ENCODE measurements at places on chromosomes 3 and 15.

GRCh38 chr3:78844307-78844706 is 923.5 kb downstream of the ROBO1 start:
- DNase-seq, result no peak

DNA sequence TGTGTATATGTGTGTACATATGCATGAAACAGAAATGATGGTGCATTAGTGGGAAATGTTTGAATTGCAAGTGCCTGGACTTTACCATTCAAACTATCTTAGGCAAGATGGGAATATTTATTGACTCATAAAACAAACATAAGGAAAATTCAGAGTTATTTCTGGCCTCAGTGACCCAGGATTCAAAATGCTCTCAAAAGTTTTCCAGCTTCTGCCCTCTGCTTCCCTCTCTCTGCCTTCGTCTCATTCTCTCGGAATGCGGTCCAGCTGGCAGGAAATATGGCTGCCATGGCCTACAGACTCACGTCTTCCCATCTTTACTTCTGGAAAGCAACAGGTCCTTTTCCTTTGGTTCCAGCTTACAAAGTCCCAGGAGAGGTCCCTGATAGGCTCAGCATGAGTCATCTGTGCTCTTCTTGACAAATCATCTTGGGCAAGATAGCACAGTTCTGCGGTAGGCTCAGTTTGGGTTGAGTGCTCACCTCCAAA is 8.7 kb upstream of the ZNF774 start:
- no peak for DNase-seq

DNA sequence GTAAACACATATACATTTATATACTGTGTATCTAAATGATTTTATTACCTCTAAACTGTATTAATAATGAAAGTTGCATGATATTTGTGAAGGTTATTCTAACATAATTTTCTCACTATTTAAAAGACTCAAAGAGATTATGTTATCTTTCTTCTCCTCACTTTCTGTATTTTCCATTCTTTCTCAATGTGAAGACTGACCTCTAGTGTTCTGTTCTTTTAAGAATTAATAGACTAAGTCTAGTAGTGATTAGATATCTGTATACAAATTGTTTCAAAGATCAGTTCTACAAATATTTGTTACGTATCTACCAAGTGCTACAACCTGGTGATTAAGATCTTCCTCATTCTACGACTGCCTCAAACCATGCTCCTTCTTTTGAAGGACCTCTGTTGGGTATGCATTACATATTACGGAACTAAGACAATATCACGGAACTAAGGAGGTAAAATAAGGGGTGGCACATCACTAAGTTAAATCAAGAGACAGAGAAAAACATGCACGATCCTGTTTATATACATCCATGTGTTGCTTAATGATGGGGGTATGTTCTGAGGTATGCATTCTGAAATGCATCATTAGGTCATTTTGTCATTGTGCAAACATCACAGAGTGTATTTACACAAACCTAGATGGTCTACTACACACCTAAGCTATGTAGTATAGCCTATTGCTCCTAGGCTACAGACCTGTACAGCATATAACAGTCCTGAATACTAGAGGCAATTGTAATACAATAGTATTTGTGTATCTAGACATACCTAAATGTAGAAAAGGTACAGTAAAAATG is 161.5 kb upstream of the KBTBD8 start:
- no peak for DNase-seq

- no peak for DNase-seq
Observed at GRCh38 chr3:63442918-63443317, 164.8 kb downstream of the SYNPR start.

- DNase-seq, result no peak
Observed at GRCh38 chr3:182606905-182607504, 186.3 kb upstream of the ATP11B start.

GRCh38 chr3:30649572-30650318 is 43.3 kb downstream of the TGFBR2 start:
- DNase-seq, result no peak

GRCh38 chr3:27281671-27282150 is 87.5 kb downstream of the NEK10 start:
- no peak for DNase-seq

GRCh38 chr15:77370580-77370979 is 49.3 kb downstream of the PEAK1 start:
- DNase-seq, result no peak

DNA sequence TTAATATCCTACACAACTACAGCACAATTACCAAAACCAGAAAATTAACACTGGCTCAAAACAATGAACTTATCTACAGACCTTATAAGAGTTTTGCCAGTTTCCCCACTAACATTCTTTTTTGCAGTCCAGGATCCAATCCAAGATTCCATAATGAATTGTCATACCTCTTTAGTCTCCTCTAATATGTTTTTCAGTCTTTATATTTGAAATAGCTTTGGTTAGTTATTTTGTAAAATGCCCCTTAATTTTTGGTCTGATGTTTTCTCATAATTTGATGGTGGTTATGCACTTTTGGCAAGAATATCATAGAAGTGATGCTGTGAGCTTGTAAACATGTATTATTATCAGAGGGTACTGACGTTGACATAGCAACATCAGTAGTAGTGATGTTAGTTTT is 124.3 kb downstream of the ISL2 start:
- DNase-seq, result no peak

- DNase-seq, result no peak
Observed at GRCh38 chr3:133492159-133492741, 81.2 kb upstream of the CDV3 start.

DNA sequence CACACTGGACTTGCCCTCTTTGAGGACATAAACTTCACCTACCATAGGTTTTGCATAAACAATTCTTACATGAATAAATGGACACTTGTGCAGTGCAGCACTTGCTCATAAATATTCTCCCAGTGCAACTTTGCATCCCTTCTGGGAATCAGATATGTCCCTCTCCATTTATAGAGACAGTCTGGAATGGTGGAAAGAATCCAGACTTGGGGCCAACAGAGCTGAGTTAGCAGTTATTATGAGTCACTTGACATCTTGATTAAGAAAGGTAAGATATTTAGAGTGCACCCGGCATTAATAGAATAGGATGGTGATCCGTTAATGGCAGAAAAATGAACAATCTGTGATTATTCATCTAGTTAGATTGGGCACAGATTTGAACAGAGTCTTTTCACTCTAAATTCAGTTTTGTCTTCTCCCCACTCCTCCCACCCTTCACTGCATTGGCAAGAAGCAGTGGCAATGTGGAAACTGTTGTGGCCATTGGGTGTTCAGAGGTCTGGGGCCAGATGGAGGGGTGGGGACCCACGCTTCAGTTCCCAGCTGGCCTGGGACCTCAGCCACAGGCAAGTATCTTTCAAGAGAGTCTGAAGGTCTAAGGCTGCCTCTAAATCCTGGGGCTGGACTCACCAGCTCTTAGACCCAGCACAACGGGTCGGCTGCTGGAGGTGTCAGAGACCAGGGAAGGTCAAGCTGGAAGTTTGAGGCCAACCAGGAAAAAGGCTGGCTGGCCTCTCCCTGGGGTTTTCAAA is 58.9 kb upstream of the KY start:
- no peak for DNase-seq

DNA sequence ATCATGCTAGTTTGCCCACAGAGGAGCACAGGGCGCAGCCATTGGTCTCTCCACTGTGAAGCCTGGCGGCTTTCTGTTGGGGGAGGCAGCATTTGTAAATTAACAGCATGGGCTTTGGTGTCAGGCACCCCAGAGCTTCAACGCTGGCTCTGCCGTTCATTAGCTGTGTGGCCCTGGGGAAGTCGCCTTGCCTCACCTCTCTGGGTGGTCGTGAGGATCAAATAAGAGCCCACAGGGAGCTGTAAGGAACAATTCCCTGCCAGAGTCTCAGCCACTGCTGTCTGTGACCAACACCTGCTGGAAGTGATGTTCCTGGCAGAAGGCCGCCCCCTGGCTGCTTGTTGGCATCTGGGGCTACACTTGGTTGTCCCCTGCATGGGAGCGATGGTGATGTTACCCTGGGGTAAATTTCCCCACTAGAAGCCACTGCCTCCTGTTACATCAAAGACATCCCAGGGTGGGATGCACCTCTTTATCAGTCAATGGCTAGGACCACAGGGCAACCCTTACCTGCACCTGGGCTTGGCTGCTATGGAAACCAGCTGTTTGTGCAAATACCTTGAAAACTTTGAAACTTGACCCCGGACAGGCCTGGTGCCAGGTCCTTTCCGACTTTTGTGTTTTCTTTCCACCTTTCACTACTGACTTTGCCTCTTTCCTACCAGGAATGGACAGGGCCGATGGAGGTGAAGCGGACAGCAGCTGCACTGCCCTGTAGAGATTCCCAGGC is 36.9 kb downstream of the DNASE1L3 start:
- no peak for DNase-seq

DNA sequence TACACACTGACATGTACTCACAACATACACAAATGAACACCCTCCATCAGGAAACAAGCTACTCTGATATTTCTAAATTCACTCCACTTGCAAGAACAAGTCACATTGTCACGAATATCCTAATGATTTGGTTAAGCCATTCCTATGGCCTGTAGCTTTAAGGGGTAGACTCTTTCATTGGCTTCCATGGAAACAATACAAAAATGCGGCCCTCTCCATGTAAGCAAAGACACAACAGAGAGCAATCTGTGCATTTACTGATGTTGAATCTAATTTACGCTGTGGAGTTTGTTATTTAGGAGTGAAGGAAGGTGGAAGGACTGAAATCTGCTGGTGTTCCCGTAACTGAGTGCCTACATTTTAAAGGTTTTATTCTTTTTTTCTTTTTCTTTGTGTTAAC is 114.5 kb downstream of the FMN1 start:
- no peak for DNase-seq

GRCh38 chr3:11204697-11205348 is 50.5 kb downstream of the HRH1 start:
- DNase-seq, result no peak

DNA sequence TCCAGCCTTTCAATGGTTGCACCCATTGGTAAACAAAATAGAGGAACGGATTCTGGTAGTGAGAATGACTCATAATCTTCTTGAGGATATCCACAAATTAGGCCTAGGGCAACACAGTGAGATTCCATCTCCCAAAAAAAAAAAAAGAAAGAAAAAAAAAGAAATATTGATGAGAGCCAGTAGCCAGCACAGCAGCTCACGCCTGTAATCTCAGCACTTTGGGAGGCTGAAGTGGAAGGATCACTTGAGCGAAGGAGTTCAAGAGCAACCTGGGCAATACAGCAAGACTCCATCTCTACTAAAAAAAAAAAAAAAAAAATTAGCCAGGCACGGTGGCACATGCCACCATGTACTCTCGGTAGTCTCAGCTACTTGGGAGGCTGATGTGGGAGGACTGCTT is 51.9 kb downstream of the DENND4A start:
- no peak for DNase-seq

GRCh38 chr3:37117548-37117947 is 56.8 kb downstream of the LRRFIP2 start:
- no peak for DNase-seq

- DNase-seq, result no peak
Observed at GRCh38 chr15:79310612-79310984, 314 bp upstream of the TMED3 start.

DNA sequence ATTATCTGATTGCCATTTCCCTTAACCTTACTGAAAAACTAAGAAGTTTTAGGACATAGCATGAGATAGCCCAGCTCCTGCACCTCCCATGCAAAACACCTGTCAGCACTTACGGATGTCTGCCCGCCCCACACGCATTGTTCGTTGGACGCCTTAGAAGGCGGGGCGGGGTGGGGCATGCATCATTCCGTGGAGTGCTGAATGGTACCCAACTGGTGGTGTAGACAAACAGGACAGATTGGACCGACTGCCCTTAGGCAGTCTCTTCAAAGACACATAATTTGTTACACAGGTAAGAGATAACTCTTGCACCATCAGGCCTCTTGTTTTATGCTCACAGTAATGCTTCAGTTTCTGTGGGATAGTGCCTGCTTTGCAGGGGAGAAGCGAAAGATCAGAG is 93.8 kb downstream of the SMAD6 start:
- DNase-seq, result no peak

- no peak for DNase-seq
Observed at GRCh38 chr3:183434992-183435391, 6.6 kb upstream of the MCF2L2 start.

DNA sequence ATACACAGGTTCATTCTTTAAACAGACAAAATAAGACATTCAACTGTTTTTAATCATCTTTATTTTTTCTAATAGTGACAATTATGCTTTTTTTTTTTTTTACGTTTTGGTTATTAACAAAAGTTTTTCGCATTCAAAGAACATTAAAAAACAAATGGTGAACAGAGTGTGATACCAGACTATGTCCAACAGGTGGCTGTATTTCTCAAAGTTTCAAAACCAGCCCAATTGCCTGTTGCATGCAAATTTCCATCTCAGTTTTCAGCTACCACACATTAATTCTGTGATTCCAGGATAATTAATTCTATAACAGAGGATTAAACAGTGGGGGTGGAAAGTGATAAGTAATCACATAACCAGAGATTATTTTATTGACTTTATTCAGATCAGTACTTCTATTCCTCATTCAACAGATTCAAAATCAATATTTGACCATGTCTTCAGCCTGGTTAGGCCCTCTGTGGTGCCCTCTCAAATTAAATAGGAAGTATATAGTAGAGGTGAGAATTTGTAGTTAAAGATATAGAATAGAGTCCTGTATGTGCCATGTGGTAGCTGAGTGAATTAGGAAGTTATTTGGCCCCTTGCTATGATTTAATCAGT is 122.2 kb upstream of the DCBLD2 start:
- DNase-seq, result no peak

- DNase-seq, result no peak
Observed at GRCh38 chr3:88133711-88134263, 16.0 kb upstream of the C3orf38 start.

DNA sequence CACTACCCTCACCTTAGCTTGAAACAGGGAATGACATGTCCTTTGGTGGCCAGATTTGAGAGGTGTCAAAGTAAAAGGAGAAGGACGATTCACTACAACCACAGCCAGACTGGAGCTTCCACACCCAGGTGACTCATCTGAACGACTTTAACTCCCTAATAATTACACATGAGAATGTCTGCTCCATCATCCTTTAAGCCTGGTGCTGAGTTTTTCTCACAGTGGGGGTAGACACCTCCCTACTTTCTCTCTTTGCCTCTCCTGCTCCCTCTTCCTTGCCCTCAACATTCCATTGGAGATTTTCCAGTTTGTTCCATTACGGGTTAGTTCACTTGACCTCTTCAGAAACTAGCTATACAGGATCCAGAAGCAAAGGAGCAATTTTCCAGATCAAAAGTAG is 154.3 kb upstream of the BHLHE40 start:
- no peak for DNase-seq

DNA sequence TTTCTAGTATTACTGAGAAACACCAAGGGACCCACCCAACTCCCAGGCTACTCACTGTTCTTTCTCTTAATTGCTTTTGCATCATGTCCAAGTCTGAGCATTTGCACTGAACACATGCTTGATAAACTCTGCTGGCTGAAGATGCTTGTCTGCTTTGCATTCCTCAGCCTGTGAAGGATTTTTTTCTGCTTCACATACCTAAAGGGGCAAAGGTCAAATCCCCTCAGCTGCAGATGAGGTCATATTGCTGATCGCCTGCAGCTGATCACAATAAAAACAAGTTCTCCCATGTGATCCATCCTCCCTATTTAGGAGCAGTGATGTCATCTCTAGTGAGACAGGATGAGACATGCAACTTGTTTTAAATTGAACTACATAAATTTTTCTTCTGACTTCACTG is 84.6 kb upstream of the DCBLD2 start:
- DNase-seq, result no peak

Measured in stimulated activated CD4-positive, alpha-beta T cell treated with anti-CD3 and anti-CD28 coated beads, TNF-alpha, amount 100 ng/mL, for 1 hour (primary cell).